ENCODE measurements at places on chromosomes 5 and 9.

- no peaks in the 10 kb centered on the region for H3K36me3 ChIP-seq
- H3K4me3 ChIP-seq, result no peak overlapping the region
- DNase-seq, result no peak
- peaks cover 8% of the 10 kb centered on the region for H3K4me1 ChIP-seq
These were observed 125.1 kb downstream of the KCNIP1 start for GRCh38 chr5:170628691-170629565.

- no peak overlapping the region for H3K27ac ChIP-seq
- no peak overlapping the region for H3K4me3 ChIP-seq
- DNase-seq, result no peak
- no peaks in the 10 kb centered on the region for H3K4me1 ChIP-seq
These were observed 74.7 kb downstream of the S1PR3 start for GRCh38 chr9:89065921-89066320.

- H3K36me3 ChIP-seq, result no peaks in the 10 kb centered on the region
- H3K27ac ChIP-seq, result no peak overlapping the region
- no peak for DNase-seq
- no peaks in the 10 kb centered on the region for H3K4me1 ChIP-seq
These were observed 9.0 kb downstream of the EGFLAM start for GRCh38 chr5:38267372-38267771.

DNA sequence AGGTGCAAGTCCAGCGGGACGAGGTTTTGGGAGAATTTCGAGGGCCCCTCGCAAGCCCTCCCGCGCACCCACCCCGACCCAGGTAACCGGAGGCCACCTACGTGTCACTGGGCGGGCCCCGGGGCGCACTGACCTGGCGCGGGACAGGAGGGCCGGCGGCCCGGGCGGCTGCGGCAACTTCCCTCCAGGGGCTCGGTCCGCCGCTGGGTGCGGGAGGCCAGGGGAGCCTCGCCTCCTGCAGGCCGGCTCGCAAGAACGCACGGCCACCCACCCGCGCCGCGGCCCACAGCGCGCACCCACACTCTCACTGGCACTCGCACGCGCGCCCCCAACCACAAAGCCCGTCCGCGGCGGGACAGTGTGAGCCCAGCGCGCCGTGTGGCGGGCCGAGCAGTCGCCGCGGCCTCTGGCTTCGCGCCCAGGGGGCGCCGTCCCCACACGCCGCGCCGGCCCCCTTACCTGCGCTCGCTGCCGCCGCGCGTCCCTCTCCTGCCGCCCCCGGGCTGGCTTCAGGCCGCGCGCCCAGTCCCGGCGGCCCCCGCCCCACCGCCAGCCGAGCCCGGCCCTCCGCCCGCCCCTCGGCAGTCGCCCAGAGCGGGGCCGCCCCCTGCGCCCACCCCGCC lies 451 bp downstream of the LPAR1 start:
- no peak overlapping the region for H3K4me3 ChIP-seq
- peaks cover 41% of the 10 kb centered on the region for H3K27me3 ChIP-seq
- peaks cover 11% of the 10 kb centered on the region for H3K4me1 ChIP-seq
- DNase-seq, result no peak
- peaks cover 5% of the 10 kb centered on the region for H3K36me3 ChIP-seq

GRCh38 chr5:89582768-89583339 lies 699.9 kb upstream of the MEF2C start:
- H3K27me3 ChIP-seq, result no peaks in the 10 kb centered on the region
- H3K36me3 ChIP-seq, result no peaks in the 10 kb centered on the region
- no peak overlapping the region for H3K4me3 ChIP-seq

DNA sequence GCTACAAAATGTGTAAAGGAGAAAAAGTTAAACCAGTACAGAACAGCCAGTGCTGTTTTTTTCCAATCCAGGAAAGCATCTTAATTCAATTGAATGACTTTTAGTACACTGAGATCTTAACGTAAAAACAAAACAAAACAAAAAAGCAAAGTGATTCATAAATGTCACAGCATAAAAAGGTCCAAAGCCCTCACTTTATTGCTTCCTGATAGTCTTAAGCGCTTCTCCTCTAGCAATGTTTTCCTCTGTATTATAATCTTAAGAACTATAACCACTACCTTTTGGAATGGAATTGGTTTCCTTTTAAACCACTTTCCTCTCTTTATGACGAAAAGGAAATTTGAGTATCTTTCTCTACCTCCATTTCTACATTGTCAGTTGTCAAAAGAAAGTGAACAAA lies 91.4 kb downstream of the SEMA5A start:
- H3K36me3 ChIP-seq, result no peaks in the 10 kb centered on the region
- DNase-seq, result no peak
- H3K27me3 ChIP-seq, result peaks cover 2% of the 10 kb centered on the region
- H3K27ac ChIP-seq, result no peak overlapping the region

DNA sequence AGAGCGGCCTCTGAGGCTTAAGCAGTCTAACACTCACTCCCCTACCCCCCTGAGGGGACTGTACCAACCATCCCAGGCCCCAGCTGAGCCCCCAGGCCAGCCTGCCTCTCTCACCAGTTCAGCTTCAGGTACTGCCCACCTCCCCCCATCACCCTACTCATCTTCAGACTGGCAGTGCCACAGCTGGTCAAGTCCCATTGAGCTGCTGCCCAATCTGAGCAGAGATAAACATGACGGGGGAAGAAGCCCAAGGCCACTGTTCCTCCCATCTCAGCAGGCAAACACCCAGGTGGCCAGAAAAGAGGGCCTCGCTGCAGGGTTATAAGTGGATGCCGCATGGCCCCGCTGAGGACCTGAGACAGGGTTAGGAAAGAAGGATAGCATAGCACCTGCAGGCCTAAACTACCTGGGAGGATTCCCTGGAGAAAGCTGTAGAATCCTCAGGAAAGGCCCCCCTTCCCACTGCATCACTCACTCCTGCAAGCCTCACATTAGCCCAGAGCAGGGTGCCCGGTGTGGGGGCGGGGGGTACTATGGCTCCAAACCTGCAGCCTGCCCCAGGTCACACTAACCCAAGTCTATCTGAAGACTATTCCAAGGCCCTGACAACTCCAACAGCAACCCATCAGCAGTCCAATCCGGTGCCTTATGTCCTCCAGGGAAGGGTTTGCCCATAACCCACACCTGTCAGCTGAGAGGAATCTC lies 3.6 kb downstream of the B4GALT1 start:
- H3K4me3 ChIP-seq, result peak overlapping the region; percentile 79
- H3K36me3 ChIP-seq, result peaks cover 24% of the 10 kb centered on the region
- H3K27ac ChIP-seq, result peak overlapping the region; percentile 76
- H3K4me1 ChIP-seq, result peaks cover 87% of the 10 kb centered on the region
- no peaks in the 10 kb centered on the region for H3K27me3 ChIP-seq

DNA sequence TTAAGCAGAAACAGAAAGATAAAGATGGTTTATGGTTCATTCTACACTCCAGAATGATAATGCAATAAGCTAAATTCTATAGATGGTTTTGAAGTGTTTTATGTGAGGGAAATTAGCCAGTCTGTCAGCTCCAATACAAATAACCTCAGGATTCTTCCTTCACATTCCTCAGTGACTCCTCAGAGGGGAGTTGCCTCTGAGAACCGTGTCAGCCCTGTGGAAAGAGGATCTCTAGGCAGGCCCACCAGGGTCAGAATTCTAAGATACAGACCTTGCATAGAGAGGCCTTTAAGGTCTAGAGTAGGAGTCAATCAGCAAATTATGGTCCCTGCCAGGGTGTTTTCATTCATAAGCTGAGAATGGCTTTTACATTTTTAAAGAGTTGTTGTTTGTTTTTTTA lies 26.6 kb downstream of the RUSC2 start:
- no peaks in the 10 kb centered on the region for H3K36me3 ChIP-seq
- no peak overlapping the region for H3K27ac ChIP-seq
- H3K4me3 ChIP-seq, result no peak overlapping the region
- H3K4me1 ChIP-seq, result no peaks in the 10 kb centered on the region

- no peak overlapping the region for H3K4me3 ChIP-seq
- DNase-seq, result no peak
- H3K27ac ChIP-seq, result no peak overlapping the region
- peaks cover 26% of the 10 kb centered on the region for H3K27me3 ChIP-seq
- H3K4me1 ChIP-seq, result no peaks in the 10 kb centered on the region
These were observed 20.0 kb upstream of the ARSB start for GRCh38 chr5:79005151-79005550.

- no peak overlapping the region for H3K4me3 ChIP-seq
- DNase-seq, result no peak
- H3K4me1 ChIP-seq, result no peaks in the 10 kb centered on the region
- no peak overlapping the region for H3K27ac ChIP-seq
- H3K27me3 ChIP-seq, result no peaks in the 10 kb centered on the region
These were observed 68.4 kb downstream of the PBX3 start for GRCh38 chr9:125815568-125815967.

GRCh38 chr5:14218897-14219573 lies 75.9 kb downstream of the TRIO start:
- no peak overlapping the region for H3K4me3 ChIP-seq
- DNase-seq, result no peak
- peaks cover 7% of the 10 kb centered on the region for H3K27me3 ChIP-seq
- no peaks in the 10 kb centered on the region for H3K36me3 ChIP-seq

GRCh38 chr5:129379406-129379805 lies 80.7 kb upstream of the ADAMTS19 start:
- H3K27ac ChIP-seq, result no peak overlapping the region
- H3K4me3 ChIP-seq, result no peak overlapping the region
- DNase-seq, result no peak
- no peaks in the 10 kb centered on the region for H3K36me3 ChIP-seq

DNA sequence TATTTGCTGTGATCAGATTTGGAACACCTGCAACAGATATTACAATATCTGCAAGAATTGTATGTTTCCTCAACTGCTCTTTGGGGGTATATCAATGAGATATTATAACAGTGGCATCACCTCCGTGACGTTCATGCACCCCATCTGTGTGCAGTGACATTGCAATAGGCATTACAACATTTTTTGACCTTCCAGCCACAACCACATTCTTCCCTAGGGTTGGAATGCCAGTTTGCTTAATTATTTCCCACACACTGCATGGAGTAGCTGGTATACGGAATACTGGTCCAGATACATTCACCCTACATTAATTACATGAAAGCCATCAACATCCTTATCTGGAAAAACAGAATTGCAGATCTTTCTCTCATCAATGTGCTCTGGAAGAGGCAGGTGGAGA lies 42.3 kb downstream of the FBXO4 start:
- no peaks in the 10 kb centered on the region for H3K36me3 ChIP-seq
- no peak overlapping the region for H3K4me3 ChIP-seq
- H3K27me3 ChIP-seq, result no peaks in the 10 kb centered on the region
- no peaks in the 10 kb centered on the region for H3K4me1 ChIP-seq
- no peak for DNase-seq

DNA sequence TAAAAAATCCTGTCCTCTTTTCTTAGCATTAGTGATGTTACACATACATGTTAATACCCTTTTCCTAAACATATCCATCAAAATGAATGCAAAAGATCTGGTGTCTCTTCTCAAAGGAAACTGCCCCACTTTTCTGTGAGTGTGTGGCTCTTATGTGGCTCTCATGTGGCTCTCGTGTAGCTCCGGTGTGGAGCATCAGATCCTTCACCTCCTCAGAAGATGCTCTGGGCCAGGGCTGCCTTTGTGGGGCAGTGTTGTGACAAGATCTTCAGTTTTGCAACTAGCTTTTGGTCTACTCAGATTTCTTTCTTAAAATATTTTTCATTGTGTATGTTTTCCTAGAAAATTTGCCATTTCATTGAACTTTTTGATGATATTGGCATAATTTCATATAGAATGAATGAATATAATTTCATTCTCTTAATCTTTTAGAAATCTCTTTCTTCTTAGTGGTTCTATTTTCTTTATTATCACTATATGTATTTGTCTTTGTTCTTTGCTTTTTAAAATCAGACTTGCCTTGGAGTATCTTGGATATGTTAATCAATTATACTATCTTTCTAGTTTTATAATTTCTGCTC lies 19.4 kb downstream of the GARNL3 start:
- no peak overlapping the region for H3K27ac ChIP-seq
- H3K27me3 ChIP-seq, result peaks cover 20% of the 10 kb centered on the region
- no peak for DNase-seq
